ENCODE measurements at places on chromosomes 4 and X.

- DNase-seq: no peak
Observed at GRCh38 chr4:188550296-188550695, 411.1 kb downstream of the TRIML1 start.

DNA sequence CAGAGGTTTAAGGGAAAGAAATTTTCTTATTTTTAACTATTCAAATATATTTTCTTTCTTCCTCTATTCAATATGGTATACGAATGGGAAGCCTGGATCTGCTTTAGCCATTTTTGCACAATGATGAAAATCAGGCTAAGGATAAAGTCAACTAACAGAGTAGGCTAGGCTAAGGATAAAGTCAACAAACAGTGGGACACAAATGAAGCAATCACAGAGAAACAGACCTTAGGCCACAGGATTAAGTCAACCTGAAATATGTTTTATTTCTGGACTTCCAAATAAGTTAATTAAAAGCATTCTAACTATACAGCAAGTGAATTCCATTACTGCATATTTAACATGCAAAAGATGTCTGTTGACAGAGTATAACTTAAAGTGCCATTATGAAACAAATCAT lies 17.0 kb downstream of the DYNLT3 start:
- DNase-seq: no peak

DNA sequence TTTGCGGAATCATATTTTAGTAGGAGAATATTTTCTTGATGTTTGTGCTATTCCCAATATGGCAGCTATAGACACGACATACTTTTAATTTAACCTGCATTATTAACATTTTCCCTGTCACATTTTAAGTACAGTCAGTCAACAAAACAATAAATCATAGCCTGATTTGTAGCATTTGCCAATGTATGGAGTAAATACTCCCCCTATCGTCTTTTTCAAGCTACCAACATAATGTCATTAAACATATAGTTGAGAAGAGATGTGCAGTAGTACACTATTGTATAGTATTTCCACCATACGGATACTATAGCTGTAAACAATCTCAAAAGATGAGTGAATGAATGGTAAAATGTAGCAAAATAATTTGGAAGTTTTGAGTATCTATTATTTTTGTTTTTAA lies 303.7 kb upstream of the MAGEB2 start:
- DNase-seq: no peak

GRCh38 chr4:5800496-5800895 lies 89.5 kb downstream of the EVC start:
- DNase-seq: no peak

- no peak for DNase-seq
Observed at GRCh38 chrX:750812-751211, 120.2 kb downstream of the SHOX start.

DNA sequence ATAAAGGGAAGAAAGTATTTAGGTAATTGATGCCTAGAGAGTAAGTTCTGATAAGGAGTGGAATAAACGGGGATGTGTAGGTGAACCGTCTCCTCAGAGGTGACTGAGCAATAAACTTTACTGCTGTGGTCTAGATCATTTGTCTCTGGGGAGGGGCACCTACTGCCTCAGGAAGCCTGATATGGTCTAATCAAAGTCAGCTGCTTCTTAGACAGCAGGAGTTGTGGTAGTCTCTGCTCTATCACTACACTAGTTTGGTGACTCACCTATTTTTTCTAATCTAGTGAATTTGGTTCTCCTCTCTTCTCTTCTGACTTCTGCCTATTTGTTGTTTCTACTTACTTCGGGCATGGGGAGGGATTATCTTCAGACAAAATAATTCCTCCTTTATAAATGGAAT lies 95.1 kb upstream of the STIM2 start:
- no peak for DNase-seq

DNA sequence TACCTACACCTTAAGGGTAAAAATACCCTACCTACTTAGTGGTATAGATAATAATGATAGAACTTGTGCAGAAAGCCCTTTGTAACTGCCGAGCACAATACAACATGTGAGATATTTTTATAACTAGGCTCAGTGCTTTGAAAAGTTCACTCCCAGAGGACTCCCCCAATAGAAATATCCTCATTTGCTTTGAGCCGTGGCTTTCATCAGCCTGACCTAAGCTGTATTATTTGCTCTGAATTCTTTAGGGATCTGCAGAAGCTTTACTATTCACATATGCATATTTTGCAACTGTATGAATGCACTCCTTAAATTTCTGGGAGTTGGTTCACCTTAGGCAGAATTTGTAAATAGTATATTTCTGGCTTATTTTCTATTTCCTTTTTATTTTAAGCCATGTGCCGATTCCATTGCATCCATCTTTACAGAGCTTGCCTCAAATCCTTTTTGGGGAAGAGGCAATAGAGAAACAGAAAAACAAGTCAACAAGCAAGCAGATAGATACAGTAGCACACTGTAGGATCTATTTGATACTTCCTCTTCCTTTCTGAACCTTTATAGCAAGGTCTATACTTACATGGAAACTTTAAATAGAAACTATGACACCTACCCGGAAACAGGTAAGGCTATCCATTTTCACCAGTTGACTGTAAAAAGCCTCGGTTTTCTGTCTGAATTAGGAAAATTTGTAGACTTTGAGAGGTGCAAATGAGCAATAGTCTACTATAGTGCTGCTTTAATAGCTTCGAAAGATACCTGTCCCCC lies 242.5 kb upstream of the VCX3A start:
- no peak for DNase-seq

GRCh38 chr4:92104506-92104905 lies 199.3 kb upstream of the GRID2 start:
- DNase-seq: no peak

DNA sequence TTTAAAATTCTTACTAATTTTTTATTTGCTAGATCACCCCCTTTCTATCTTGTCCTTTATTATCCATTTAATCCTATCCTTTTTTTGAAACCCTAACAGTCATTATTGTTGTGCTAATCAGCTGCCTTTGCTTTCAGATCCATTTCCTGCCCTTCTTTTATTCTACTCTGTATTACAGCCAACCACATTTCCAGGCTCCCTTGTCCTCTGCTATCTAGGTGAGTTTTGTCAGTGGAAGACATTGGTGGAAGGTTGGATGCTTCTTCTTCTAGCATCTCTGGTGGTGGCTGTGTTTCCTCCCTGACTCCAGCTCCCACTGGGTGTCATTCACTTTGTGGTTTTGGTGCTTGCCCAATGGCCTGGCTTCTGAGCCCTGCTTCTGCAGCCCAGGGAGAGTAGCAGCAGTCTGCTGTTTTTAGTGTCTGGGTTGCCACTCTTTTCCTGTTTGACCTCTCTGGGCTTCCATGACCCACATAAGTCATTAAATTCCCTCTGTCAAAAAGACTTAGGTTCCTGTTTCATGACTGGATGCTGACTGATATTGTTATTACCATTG lies 225.2 kb upstream of the PGRMC2 start:
- no peak for DNase-seq

DNA sequence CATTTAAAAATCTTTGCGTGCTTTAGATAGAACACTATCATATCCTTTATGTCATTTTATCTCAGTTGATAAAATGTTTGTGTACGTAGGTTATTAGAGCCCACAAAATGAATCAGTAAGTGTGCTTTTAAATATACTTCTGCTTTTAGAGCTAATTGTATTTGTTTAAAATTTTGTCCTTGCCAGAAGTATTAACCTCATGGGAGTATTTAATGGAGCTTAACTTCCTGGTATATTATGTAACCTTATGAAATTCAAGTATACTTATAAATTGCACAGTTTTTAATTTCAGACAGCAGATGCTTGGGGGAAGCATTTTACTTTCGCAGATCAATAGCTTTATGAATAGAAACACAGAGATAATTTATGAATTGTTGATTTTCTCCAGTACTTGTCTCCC lies 90.2 kb downstream of the DIPK2B start:
- no peak for DNase-seq

DNA sequence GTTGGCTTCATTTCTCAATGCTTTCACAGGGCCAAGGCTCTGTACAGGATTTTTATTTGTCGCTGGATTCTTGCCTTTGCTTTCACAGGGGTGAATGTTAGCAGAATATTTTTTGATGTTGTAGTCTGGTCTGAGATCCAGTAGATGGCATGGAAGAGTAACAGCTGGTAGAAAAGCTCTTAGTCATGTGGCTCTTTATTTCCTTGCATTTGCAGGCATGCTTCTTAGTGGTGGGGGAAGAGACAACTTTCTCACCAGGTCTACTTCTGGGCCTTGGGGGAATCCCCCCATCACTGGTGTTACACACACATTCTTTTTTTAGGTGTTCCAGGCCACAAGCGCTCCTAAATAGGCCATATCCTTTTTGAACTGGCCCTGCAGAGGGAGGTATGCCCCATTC lies 58.2 kb upstream of the DKK2 start:
- DNase-seq: no peak

DNA sequence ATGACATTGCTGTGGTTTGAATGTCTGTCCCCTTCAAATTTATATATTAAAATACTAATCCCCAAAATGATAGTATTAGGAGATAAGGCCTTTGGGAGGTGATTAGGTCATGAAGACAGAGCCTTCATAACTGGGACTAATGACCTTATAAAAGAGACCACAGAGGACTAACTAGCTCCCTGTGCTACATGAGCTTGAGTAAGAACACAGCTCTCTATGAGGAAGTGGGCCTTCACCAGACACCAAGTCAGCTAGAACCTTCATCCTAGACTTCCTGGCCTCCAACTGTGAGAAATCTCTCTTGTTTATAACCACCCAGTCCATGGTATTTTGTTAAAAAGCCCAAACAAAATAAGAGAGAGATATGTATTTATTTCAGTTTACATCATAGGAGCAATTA lies 242.2 kb upstream of the CTSO start:
- no peak for DNase-seq

DNA sequence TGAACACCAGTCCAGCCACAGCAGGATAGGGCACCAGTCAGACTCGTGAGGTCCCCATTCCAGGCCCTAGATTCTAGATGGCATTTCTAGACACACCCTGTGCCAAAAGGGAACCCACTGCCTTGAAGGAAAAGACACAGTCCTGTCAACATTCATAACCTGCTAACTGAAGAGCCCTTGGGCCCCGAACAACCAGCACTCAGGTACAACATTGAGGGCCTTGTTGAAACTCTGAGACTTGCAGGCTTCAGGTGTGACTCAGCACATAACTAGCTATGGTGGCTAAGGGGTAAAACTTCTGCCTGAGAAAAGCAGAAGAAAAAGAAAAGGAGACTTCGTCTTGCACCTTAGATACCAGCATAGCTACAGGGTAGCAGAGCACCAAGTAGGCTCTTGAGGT lies 252.9 kb upstream of the GRID2 start:
- DNase-seq: no peak

DNA sequence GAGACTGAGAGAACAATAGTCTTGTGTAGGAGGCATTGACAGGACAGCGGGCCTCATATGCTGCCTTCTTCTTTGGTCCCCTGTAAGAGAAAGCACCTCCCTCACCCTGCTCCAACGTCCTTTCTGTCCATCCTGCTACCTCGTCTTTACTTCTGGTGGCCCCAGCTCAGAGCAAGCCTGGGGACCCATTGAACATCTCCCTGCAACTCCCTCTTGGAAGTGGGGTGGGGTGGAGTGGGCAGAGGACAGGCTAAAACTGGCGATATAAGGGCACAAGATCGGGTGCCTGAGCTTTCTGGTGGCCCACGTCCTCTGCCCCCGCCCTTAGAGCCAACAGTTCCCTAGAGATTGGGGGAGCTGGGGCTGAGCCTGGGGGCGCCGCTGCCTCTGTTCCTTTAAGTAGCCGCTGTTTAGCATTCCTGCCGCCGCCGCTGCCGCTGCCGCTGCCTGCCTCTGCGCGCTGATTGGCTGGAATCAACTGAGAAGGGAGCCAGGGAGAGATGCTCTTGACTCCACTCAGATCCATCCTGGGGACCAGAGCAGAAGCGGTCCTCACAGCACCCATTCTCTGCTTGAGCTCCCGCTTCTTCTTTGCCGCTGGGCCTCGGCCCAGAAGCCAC lies at the start of gene DLG3:
Gene DLG3, plus strand, starts transcription at position 510 of the 620 bp plus-strand sequence. CDS start 367 bp downstream, outside the sequence.
- DNase-seq: no peak

DNA sequence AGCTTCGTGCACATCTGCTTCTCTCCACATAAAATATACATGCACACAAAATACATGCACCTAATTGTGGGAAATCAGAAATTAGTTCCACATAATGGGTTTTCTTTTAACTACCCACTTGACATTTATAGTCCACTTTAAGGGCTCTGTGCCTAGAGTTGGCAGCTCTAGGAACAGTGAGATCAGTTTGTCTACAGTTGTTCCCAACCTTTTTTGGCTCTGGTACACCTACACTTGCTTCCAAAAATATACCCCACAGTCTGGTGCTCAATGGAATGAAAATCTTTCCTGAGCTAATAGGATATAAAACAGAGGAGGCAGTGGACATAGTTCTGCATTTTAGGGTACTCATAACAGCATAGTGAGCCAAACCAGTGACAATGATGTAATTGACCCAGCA lies 36.1 kb downstream of the HDAC8 start:
- DNase-seq: no peak

DNA sequence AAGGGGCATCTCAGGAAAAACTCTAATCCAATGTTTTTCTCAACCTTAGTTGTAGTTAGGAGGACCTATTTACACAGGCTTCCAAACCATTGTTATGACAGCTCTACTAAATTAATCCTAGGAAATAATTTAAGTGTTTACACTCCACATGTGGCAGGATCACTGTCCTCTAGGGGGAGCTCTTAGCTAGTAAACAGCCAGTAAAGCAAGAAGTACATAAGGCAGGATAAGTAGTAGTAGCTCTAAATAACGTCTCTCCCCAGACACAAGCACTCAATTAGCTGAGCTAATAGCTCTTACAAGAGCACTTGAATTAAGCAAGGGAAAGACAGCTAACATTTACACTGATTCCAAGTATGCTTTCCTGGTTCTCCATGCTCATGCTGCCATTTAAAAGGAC lies 37.3 kb downstream of the NUDT11 start:
- no peak for DNase-seq

DNA sequence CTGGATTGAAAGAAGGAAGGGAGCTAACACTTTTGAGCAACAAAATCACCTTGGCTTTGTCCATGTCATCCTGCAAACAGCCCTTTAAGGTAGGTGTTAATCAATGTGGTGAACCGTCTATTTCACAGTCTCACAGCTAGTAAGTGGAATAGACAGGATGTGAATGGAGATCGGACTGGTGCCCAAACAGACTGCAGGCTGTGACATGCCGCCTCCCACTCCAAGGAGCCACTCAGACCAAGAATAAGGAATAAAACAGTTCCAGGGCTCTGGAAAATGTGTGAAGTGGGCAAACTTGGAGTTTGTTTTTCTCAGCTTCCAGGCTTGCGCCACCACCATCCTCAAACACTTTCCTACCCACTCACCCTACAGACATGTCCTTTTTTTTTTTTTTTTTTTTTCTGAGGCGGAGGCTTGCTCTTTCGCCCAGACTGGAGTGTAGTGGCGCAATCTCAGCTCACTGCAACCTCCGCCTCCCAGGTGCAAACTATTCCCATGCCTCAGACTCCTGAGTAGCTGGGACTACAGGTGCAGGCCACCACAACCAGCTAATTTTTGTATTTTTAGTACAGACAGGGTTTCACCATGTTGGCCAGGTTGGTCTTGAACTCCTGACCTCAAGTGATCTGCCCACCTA lies 57.7 kb upstream of the SEC24B start:
- no peak for DNase-seq

DNA sequence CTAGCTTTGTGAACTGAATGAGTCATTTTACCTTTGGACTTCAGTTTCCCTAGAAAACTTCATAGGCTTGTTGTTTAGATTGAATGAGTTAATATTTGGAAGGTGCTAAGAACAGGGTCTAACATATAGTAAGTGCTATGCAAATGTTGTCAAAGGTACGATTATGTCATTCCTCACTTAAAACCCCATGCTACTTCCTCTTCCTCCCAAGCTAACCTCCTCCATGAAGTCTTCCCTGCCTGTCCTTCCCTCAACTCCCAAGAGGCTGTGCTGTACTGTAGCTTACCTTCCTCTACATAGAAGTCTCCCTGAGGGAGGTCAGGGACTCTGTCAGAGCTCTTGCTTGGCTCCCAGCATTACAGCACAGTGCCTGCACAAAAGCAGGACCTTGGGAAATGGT lies 103.4 kb upstream of the PJA1 start:
- DNase-seq: no peak

Measured in NCI-H1436 treated with DMSO at 0.1 percent for 48 hours (cell line).